ENCODE measurements at places on chromosomes 5 and 9. TPM values are rescaled to one million over a fixed set of nuclear protein-coding genes. Genes with fewer than 3 reads are reported as not detected.

Gene PCDHGA2
- 0.26 TPM for total RNA-seq

Gene TLX3
- total RNA-seq: not detected

Gene SLC1A3
- 17.1 TPM for total RNA-seq

Gene HAVCR1
- 0.19 TPM for total RNA-seq

Gene FRMPD1
- total RNA-seq: 0.18 TPM

Gene ACO1
- 24.0 TPM for total RNA-seq

Gene GCNT4
- 1.8 TPM for total RNA-seq

Gene LHX3
- total RNA-seq: not detected

Gene C5orf58
- total RNA-seq: not detected

Gene FOXD1
- total RNA-seq: 3.5 TPM

Gene FBXO10
- 6.0 TPM for total RNA-seq

Gene SPATA9
- not detected for total RNA-seq

Gene ENHO
- total RNA-seq: not detected

Gene EIF4E1B
- not detected for total RNA-seq

Gene DOCK8
- 10.5 TPM for total RNA-seq

Gene LMX1B
- not detected for total RNA-seq

Gene BARHL1
- not detected for total RNA-seq

Gene NOL8
- total RNA-seq: 20.7 TPM

Gene B4GALT1
- total RNA-seq: 60.4 TPM

Gene WNT8A
- not detected for total RNA-seq

Gene PCDHA1
- total RNA-seq: not detected

Gene RORB
- 0.85 TPM for total RNA-seq

Gene CMYA5
- 0.11 TPM for total RNA-seq

Gene IL7R
- 10.6 TPM for total RNA-seq

Gene LCN15
- total RNA-seq: not detected

Gene PLPPR1
- total RNA-seq: not detected

Gene DIRAS2
- total RNA-seq: not detected

Gene PHF24
- 0.09 TPM for total RNA-seq

Gene CER1
- not detected for total RNA-seq

Gene ITK
- total RNA-seq: 0.53 TPM

Gene PNPLA7
- total RNA-seq: 3.4 TPM

Gene PDE6A
- total RNA-seq: 0.04 TPM

Gene DMRT2
- total RNA-seq: 1.3 TPM

Gene FST
- 5.0 TPM for total RNA-seq

Gene DBH
- total RNA-seq: not detected

Gene GFI1B
- total RNA-seq: not detected

Gene ADGRV1
- total RNA-seq: 2.7 TPM
